ENCODE measurements at places on chromosomes 5 and 9.

DNA sequence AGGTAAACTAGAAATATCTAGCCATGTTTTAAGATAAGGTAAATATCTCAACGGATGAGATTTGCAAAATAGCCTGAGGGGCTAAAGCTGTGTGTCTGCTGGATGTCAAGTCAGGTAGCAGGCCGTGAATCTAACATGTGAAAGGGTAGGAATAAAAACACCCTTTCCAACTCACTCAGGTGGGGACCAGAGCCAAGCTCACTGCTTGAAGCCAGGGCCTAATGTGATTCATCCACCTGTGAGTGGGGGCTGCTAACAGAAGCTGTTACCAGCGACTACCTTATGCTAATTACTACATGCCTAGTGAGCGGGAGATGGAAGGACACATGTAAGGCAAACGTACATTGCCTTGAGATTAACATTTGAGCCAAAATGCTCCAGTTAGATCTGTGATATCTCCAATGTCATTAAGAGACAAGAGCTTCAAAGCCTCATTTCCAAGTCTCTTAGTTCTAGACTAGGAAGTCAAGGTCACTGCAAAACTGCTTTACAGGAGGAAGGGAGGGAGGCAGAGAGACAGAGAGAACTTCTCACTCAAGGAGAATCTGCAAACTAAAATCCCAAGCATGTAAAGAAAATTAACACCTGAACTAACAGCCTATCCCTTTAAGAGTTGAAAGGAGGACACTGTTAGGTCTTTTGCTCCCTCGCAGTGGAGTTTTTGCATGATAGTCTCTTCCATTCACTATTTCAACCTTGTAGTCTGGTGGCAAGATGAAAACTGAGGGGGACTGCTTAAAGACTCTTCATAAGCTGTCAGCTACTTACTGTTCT lies 141.6 kb upstream of the RPS23 start:
- no peak for DNase-seq

- DNase-seq: no peak
These were observed 901.7 kb downstream of the TLE1 start for GRCh38 chr9:80787636-80788035.

DNA sequence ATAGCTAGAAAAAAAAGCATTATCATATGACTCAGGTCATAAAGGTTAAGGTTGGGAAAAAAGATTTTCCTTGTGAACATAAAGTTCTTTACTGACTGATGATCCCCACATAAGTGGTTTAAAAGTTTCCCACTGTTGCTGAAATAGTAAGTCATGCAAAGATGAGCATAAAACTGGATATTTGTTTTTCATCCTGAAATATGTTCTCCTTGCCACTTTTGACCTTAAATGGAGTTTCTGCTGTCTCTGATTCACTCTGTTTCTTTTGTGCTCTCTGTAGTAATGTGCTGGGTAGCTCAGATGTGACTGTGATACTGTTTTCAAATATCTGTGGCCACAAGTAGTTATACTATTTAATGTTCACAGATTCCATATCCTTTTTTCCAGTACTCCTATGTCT lies 162.5 kb upstream of the GAS1 start:
- DNase-seq: no peak

GRCh38 chr5:15510831-15511230 lies 10.9 kb downstream of the FBXL7 start:
- DNase-seq: no peak

DNA sequence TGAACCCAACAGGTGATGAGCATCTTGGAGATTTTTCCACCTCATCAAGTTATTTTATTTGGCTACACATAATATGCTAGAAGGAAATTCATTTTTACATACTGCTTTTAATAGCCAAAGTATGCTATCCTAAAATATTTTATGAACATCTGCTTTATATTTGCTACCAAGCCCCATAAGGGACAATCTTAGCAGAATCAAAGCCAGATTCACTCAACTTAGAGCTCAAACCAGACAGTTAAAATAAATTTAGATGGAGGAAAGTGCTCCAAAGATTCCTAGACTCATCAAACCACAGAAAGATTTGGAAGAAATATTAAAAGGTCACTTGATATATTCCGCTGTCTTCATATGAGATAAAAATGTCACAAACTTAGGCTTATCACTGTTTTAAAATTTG lies 637.1 kb upstream of the CCNG1 start:
- DNase-seq: no peak

- no peak for DNase-seq
These were observed 264.6 kb downstream of the PJA2 start for GRCh38 chr5:109145139-109145538.

DNA sequence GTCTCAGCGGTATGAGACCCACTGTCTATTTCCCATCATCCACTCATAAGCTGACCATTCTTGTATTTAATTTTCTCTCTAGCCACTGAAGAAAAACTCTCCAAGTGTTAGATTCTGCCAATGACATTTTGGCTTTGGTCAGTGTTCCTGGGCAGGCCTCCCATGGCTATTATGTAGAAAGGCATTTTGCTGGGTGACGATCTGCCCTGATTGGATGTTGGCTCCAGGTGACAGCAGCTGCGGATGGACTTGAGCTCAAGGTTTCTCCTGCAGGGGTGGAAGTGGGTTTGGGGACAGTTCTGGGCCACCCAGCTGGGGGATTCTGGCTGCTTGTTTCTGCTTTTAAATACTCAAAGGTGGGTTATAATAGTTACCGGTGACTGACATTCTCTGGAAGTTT lies 31.6 kb downstream of the ACSL6 start:
- DNase-seq: no peak

DNA sequence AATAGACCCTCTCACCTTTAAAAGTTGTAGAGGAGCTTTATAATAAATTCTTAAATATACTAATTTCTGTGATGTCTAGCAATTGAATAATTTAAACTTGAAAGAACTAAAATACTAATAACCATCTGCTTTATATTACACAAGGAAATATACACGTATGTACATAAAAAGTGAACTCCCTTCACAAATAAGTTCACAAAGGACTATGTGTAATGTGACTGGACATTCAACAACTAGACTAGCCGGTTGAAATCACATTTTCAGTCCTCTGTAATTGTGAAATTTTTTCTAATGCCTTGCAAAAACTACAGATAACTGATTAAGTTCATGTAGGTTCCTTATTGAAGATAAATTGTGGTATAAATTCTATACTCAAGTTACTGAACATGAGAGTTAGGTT lies 11.6 kb downstream of the NSA2 start:
- DNase-seq: no peak

GRCh38 chr9:406886-407654 lies 192.4 kb downstream of the DOCK8 start:
- DNase-seq: no peak

Measured in AML-193 (cell line).